Epithelial cell of proximal tubule (primary cell): ENCODE measurements at places on chromosomes 16 and 17.
A peak's percentile ranks its signal among the peaks of the same experiment; 100 is the strongest.

DNA sequence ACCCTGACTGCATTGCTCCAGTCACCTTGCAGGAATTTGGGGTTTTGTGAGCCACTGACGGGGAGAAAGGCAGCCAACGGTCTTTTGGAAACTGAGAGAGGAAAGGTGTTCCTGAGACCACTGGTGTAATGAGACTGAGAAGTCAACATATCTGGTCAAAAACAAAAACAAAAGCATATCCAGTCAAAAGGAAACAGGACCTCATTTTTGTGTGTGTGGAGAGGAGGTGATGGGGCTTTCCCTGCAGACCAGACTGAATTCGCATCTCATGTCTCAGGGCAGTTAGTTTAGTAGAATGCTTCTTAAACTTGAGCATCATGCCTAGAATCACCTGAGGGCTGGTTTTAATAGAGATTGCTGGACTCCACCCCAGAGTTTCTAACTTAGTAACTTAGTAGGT lies 198.4 kb downstream of the COPRS start:
- no peak for DNase-seq

DNA sequence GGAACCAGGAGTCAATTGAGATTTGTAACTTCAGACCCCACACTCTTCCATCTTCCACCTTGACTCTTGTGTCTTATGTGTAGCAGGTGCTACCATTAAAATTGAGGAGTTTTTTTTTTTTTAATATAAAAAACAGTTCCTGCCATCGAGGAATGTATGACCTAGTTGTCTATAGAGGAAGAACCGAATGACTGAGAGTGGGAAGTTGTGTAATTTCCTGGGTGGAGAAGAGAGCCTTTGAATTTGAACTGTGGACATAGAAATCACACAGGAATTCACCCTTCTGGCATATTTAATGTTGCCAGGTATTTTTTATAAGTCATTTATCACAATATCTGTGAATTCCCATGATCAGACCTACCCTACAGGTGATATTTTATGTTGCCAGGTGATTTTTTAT lies 22.0 kb downstream of the SP2 start:
- DNase-seq: no peak

GRCh38 chr16:2035431-2036199 lies 8.9 kb downstream of the NHERF2 start:
- no peak for DNase-seq

GRCh38 chr17:4901648-4902344 lies 1.1 kb downstream of the CHRNE start:
- no peak for DNase-seq

- DNase-seq: no peak
Observed at GRCh38 chr16:8908810-8909468, 26.8 kb downstream of the LITAFD start.

- no peak for DNase-seq
Observed at GRCh38 chr16:54473226-54473993, 186.8 kb upstream of the IRX3 start.

- no peak for DNase-seq
Observed at GRCh38 chr16:58518083-58518979, 3.0 kb downstream of the SETD6 start.

DNA sequence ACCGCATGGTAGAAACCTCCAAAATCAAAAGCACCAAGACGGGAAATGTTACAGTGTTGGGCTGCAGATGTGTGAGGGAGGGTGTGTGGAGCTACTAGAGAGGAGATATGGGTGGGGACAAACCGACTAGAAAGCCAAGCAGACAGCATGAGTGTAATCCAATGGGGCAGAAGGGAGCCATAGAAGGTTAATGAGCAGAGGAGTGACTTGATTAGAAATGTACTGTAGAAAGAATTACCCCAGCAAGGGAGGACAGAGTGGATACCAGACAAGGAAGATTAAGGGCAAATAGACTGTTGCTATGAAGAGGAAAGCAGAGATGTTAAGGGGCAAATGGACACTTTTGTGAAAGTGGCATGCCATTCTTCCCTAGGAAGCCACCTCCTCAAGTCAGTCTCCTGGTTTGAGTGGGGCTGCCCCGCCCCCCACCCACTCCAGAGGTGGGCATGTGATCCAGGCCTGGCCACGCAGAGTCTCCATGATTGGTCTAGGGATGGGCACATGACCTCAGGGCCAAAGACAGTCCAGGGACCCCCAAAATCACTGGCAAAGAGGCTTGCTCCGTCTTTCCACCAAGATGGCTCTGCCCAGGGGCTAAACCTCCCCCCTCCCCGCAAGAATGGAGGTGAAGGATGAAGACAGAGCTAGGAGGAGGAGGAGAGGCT lies 4.3 kb downstream of the COTL1 start:
- DNase-seq: no peak

DNA sequence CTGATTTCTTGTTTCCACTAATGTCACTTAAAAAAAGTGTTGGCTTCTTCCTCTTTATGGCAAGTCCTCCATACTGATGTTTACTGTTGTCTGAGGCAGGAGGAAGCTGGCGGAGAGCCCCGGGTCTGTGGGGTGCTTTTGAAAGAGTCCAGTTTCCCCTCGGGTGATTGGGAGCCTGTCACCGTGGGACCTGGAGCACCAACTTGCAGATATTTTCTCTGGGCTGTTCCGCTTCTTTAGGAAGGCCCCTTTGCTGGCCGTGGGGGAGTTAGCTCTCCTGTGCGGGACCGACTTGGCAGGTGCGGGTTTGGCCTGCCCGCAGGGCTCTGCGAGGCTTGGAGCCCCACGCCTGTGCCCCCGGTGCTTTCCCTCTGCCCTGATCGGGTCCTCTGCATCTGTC lies 3.1 kb downstream of the BANP start:
- no peak for DNase-seq

DNA sequence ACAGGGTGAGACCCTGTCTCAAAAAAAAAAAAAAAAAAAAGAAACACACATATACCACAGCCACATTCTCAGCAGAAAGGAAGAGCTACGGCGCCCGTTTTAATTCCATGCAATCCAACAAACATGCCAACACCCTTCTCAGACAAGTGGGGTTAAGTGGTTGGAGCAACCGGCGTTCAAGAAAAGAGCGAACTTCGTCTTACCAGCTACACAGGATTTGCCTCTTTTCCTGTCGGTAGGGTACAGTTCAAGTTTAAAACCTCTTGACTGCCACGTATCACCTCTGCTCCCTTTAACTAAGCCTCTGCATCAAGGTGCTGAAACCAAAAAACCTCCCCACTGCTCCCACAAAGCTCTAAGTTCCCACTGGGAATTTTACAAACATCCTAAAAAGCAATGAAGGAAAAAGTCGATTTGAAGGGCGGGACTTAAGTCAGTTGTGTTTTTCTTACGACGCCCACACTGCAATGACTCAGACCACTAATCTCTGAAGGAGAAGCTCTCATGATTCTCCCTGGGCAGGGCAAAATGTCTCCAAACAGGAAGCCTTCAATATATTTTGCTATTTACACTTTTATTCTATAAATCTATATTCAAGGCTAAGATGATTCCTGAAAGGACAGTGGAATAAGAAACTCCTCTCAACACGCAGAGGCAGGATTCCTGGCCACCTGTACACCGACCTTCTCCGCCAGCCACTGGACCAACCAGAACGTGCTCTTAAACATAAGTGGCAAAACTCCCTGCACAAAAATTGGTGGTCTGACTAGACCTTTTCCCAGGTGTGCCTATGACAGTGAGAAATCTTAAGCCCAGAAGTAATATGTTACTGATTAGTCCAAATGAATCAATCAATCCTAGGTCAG lies 18.8 kb downstream of the SRP68 start:
- DNase-seq: peak; percentile 40

DNA sequence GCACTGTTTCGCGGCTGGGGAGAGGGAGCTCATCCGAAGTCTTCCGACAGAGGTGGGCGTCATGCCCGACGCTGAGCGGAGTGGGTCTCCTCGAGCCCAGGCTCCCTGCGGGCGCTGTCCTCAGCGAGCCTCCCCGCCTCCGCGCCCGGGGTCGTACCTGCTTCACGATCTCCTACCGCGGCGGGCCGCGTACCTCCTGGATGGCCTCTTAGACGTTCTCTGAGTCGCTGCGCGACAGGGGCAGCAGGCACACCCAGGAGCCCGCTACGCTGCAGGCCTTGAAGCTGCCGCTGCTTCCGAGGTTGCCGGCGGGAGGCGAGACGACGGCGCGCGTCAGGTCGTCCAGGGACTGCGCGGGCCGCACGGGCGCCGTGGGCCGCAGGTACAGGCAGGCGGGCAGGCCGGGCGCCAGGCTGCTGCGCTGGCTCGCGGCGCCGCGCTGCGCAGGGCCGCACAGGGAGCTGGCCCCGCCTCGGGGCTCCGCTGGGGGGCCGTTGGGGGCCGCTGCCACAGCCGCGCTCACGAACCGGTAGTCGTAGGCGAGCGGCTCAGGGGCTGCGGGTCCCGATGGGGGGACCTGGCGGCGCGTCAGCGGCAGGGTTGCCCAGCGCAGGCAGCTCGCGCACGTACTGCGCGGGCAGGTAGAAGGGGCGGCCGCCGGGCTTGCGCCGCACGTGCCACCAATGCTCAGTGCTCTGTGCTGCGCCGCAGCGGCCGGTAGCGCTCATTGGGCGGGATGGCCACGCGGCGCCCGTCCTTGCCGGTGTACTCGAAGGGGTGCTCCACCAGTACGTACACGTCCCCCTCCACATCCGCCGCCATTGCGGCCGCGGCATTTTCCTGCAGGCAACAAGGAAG lies 116.4 kb upstream of the SMURF2 start:
- no peak for DNase-seq

- DNase-seq: no peak
Observed at GRCh38 chr17:66364990-66365490, 62.6 kb downstream of the PRKCA start.

DNA sequence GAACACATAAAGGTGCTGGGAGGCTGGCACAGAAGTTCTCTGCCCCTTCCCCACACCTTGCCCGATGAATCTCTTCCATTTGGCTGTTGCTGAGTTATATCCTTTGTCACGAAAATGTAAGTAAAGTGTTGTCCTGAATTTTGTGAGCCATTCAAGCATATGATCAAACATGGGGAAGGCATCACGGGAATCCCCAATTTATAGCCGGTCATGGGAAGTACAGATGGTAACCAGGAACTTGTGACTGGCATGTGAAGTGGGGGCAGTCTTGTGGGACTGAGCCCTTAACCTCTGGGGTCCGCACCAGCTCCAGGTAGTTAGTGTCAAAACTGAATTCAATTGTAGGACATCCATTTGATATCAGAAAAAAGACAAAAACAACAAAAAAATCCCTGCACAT lies 13.2 kb downstream of the TOM1L2 start:
- DNase-seq: no peak

DNA sequence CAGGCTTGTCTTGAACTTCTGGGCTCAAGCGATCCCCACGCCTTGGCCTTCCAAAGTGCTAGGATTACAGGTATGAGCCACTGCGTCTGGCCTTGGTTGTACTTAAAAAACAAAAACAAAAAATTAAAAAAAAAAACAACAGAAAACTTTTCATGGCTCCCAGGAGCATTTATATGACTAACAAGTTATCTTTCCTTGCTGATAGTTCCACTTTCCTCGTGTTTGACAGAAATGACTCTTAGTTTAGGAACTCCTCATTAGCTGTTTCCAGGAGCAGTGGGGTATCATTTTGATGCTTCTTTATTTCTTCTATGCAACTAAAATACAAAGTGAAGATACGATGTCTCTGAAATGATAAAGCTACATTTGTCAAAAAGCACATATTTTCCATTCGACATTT lies 165.4 kb downstream of the PRKCA start:
- no peak for DNase-seq

DNA sequence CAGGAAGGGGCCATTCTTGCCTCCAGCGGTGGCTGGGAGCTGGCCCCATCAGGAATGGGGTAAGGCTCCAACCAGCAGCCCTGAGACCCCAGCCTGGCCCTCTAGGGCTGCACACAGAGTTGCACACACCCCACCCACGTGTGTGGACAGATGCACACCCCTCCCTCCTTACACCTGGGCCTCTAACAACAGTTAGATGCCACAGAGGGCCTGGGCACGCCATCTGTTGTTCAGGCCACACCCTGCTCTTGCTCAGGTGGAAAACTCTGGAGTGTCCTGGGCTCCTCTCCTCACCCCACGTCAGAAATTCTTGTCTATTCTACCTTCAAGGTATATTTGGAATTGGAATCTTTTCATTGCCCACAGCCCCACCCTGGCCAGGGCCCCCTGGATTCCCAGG lies 13.3 kb upstream of the RAI1 start:
- no peak for DNase-seq

DNA sequence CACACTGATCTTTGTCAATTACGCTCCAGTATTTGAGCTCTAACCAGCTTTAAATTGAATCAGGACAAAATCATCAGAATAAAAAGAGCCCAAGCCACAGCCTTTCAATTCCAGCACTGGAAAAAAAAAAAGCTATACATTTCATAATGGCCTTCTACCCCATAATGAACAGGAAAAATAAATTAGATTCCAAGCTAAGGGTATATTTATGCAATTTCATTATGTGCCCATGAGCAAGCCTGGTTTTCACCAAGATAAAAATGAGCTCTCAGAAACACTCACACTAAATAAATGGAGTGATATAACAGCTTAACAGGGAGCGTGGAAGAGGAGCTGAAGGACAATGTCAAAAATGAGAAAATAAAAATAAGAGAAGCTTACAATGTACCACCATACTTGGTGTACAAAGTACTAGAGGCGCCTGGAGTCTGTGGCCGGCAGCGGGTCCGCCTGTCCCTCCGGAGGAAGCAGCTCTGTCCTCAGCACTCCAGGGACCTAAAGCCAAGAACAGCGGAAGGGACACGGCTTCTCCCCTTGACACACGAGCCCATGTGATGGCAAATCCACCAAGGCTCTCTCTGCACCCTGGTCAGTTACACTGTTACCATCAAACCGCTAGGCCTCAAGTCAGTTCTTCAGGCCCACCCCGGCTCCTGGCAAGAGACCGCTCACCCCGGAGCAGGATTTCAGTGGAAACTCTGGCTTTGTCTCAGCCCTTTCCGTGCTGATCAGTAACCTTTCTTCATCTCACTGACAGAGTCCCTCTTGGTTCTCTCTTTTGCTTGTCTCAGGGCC lies 69.6 kb downstream of the RBFOX3 start:
- no peak for DNase-seq

- DNase-seq: no peak
Observed at GRCh38 chr17:37605813-37606505, 3.3 kb downstream of the SYNRG start.

GRCh38 chr17:5785867-5786509 lies 201.7 kb upstream of the NLRP1 start:
- peak; percentile 79 for DNase-seq

- DNase-seq: no peak
Observed at GRCh38 chr16:67447508-67448076, 16.7 kb downstream of the HSD11B2 start.

- no peak for DNase-seq
Observed at GRCh38 chr17:65531256-65532100, 30.0 kb downstream of the AXIN2 start.

DNA sequence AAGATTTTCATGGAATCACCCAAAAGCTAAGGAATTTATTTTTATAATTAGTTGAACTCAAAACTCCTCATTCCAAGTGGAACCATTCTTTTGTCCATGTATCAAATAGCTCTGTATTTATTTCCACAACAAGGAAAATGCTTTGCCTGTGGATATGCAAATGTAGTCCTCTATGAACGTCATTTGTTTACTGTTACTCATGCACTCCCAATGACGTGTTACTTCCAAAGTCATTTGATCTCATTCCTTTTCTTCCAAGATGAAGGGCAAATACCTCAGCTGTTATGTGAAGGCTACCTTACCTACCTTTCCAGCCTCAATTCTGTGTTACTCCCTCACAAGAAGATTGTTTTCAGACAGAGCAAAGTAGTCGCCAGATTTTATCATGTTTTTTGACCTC lies 83.7 kb downstream of the ITFG1 start:
- no peak for DNase-seq

- DNase-seq: no peak
Observed at GRCh38 chr17:8825802-8826201, 26.6 kb upstream of the MFSD6L start.

- DNase-seq: no peak
Observed at GRCh38 chr16:9518051-9518450, 426.6 kb downstream of the HAPSTR1 start.
